ENCODE measurements at places on chromosomes 7 and 10. TPM values are rescaled to one million over a fixed set of nuclear protein-coding genes. Genes with fewer than 3 reads are reported as not detected.

Gene C10orf120
- not detected for total RNA-seq

Gene RBM20
- 0.39 TPM for total RNA-seq

Gene CYP2C8
- not detected for total RNA-seq

Gene C7orf57
- under 0.01 TPM for total RNA-seq

Gene ABI1
- total RNA-seq, result 93.6 TPM

Gene LDB3
- 0.11 TPM for total RNA-seq

Gene ASB4
- not detected for total RNA-seq

Gene SEMA4G
- total RNA-seq, result 0.26 TPM

Gene SPDYE1
- total RNA-seq, result not detected

Gene PGAM2
- total RNA-seq, result 0.32 TPM

Gene PKD2L1
- not detected for total RNA-seq

Gene MRC1
- total RNA-seq, result 0.26 TPM

Gene MBL2
- not detected for total RNA-seq

Gene AKR1C8
- not detected for total RNA-seq

Gene EPHB6
- total RNA-seq, result 0.32 TPM

Gene VPS41
- total RNA-seq, result 88.2 TPM

Gene CLRN3
- total RNA-seq, result not detected

Gene RBP3
- total RNA-seq, result not detected

Gene SCIN
- 3.6 TPM for total RNA-seq

Gene ATP6V1F
- total RNA-seq, result 68.1 TPM

Gene SORCS1
- not detected for total RNA-seq

Gene OR2A1
- total RNA-seq, result 0.39 TPM

Data from articular chondrocyte of knee joint (primary cell).